Effector memory CD4-positive, alpha-beta T cell (primary cell): ENCODE measurements at places on chromosomes 6 and 20.

GRCh38 chr20:34232494-34233087 lies 8.6 kb upstream of the ASIP start:
- H3K27me3 ChIP-seq: no peaks in the 10 kb centered on the region
- no peak for DNase-seq
- no peak overlapping the region for H3K4me3 ChIP-seq
- H3K4me1 ChIP-seq: no peaks in the 10 kb centered on the region
- no peak overlapping the region for H3K27ac ChIP-seq

DNA sequence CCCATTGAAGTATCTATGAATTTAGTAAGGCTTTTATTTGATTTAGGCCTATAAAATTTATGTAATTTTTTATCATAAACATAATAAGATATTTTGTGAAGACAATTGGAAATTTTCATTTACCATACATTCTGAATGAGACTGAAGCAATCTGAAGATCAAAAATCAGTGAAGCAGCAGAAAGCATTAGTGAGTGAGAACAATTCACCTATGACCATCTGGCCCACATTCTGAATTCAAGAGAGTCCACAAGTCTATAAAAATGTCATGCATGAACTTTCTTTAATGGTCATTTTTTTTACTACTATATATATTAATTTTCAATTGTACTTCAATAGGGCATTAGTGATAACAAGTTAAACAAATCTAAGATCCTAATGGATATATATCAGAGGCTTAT lies 1026.6 kb upstream of the MAP3K7 start:
- H3K27me3 ChIP-seq: no peaks in the 10 kb centered on the region
- no peak for DNase-seq
- no peaks in the 10 kb centered on the region for H3K4me1 ChIP-seq
- H3K27ac ChIP-seq: no peak overlapping the region
- no peak overlapping the region for H3K4me3 ChIP-seq

DNA sequence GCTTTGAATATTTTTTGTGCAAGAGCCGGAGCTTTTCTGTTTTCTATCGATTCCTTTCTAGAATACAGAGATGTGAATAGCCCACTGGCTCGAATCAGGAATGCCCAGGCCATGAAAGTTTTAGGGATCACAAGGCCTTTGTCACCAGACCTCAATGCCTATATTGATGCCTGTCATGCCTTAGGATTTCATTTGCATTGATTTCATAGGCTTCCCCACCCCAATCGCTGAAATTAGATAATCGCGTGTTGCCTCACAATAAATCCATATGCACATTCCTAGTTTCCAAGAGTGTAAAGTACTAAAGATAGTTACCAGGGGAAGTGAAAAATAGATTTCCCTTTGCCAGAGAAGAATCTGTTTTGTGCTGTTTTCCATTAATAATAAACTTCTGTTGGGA lies 150.8 kb downstream of the SASH1 start:
- H3K4me1 ChIP-seq: no peaks in the 10 kb centered on the region
- H3K4me3 ChIP-seq: no peak overlapping the region
- DNase-seq: no peak
- no peaks in the 10 kb centered on the region for H3K27me3 ChIP-seq

- H3K4me3 ChIP-seq: peak overlapping the region; percentile 16
- H3K4me1 ChIP-seq: peaks cover 78% of the 10 kb centered on the region
- H3K27ac ChIP-seq: peak overlapping the region; percentile 98
- H3K36me3 ChIP-seq: no peaks in the 10 kb centered on the region
- H3K27me3 ChIP-seq: no peaks in the 10 kb centered on the region
Measured at GRCh38 chr20:32971703-32972161, 32.5 kb downstream of the SUN5 start.

GRCh38 chr6:8181951-8182845 lies 79.8 kb upstream of the EEF1E1 start:
- DNase-seq: no peak
- no peak overlapping the region for H3K4me3 ChIP-seq
- H3K4me1 ChIP-seq: no peaks in the 10 kb centered on the region
- no peaks in the 10 kb centered on the region for H3K36me3 ChIP-seq
